Right renal pelvis (tissue), 4 donors: ENCODE measurements at places on chromosomes 7 and 10. TPM values are rescaled to one million over a fixed set of nuclear protein-coding genes. Genes with fewer than 3 reads are reported as not detected.
A peak's percentile ranks its signal among the peaks of the same experiment; 100 is the strongest.

The ASB10 gene
- not detected for polyA plus RNA-seq

The MMRN2 gene
- 26.7 TPM for polyA plus RNA-seq

The THAP5 gene
- 39.2 TPM for polyA plus RNA-seq

The ADCYAP1R1 gene
- 1.2 TPM for polyA plus RNA-seq

The SPDYE11 gene
- polyA plus RNA-seq = 0.97 TPM

The TCAF1 gene
- 88.0 TPM for polyA plus RNA-seq

The STEAP1B gene
- polyA plus RNA-seq = 1.5 TPM

The ZNF425 gene
- polyA plus RNA-seq = 6.4 TPM

The PLEKHA8 gene
- 16.5 TPM for polyA plus RNA-seq

- DNase-seq = no peak
Measured at GRCh38 chr10:79180414-79181221, 111.9 kb downstream of the ZMIZ1 start.

- no peak for DNase-seq
Measured at GRCh38 chr10:116211682-116212081, 61.3 kb downstream of the GFRA1 start.

DNA sequence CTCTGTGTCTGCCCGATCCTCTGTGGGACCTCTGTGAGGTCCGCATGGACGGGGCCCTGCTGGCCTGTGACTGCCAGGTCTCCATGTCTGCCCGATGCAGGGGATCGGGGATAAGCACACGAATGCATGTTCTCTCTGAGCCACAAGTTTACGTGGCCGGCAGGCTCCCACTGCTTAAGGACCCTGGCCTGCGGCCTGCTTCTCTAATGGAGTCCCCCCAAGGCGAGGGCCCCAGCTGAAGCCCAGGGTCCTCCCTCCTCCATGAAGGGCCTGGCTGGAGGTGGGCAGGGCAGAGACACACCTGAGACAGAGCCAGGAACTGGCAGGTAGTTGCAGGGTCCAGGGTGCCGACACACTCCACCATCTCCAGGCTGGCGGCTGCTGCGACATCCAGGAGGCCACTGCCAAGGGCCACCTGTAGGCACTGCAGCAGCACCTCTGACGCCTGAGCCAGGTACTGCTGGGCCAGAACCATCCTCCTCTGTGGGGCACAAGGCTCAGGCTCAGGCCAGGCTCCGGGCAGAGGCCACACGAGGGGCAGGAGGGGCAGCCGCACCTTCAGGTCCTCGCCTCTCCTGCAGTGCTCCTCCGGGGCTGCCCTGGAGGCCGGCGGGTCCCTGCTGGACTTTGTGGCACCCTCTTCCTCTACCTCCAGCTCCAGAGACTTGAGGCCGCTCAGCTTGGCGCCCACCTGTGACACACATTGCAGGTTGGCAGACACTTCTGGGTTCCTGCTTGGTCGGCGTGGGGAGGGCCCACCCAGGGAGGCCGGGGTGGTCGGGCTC, 60.9 kb upstream of the NKX6-2 start:
- DNase-seq = no peak

- peak; percentile 53 for DNase-seq
Measured at GRCh38 chr10:122786269-122786668, 59.4 kb downstream of the CUZD1 start.

DNA sequence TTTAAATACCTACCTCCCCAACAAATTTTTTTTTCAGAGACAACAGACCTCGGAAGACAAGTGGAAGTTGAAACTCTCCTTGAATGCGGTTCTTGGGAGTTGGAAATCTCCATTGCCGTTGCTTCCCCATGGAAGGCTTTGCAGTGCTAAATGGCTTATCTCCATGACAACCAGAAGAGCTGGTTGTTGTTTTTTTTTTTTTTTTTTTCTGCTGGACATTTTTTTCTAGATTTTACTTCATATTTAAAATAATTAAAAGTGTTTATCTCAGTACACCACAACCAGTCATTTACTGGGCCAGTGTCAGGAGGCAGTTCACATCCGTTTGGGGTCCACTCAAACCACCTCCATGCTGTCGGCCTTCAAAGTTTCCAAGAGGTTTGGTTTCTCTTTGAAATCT, 348.5 kb upstream of the PRKCQ start:
- DNase-seq = no peak

GRCh38 chr7:30616318-30616717, 21.6 kb downstream of the GARS1 start:
- DNase-seq = no peak

GRCh38 chr7:88306590-88307048, at the start of gene STEAP4:
TSS of gene STEAP4 (minus strand) at chr7:88306894. CDS start at chr7:88284269, 22,625 bp downstream.
- DNase-seq = peak; percentile 40

DNA sequence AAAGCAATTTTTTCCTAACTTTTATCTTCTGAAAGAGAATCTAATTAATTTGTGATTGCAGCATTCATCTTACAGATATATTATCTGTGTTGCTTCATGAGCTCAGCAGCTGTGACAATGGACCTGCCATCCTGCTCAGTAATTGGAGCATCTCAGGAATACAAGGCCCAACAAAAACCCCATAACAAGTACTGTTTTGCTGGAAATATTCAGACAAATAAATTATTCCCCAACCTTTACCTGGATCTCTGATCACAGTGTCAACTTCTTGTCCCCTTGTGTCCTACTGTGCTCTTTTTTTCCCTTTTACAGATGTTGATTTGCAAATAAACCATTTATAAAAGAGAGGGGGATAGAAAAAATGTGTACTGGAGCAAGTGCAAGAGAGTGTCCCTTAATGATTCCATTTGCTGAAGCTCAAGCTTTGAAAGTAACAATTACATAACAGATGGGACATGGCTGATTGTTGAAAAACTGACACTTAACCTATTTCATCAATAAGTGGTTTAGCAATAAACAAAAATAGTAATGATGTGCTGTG, 1063.4 kb upstream of the GHITM start:
- no peak for DNase-seq

DNA sequence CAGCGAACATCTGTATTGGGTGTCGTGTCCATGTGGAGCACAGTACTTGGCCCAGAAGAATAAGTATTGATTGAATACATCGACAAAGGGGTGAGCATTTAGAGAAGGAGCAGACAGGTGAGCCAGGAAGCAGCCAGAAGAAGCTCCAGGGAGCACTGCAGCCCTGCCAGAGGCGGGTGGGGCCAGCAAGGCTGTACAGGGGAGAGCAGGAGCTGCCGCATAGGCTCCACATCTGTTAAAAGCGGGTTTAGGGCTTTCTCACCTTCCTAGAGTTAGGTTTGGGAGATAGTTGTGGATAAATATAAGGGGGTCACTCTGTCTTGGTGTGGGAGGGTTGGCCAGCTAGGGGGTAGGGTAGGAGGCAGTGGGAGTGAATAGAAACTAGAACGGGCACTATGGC, 1.3 kb upstream of the CPA1 start:
- DNase-seq = no peak

GRCh38 chr10:33653584-33654367, 319.3 kb upstream of the NRP1 start:
- no peak for DNase-seq

DNA sequence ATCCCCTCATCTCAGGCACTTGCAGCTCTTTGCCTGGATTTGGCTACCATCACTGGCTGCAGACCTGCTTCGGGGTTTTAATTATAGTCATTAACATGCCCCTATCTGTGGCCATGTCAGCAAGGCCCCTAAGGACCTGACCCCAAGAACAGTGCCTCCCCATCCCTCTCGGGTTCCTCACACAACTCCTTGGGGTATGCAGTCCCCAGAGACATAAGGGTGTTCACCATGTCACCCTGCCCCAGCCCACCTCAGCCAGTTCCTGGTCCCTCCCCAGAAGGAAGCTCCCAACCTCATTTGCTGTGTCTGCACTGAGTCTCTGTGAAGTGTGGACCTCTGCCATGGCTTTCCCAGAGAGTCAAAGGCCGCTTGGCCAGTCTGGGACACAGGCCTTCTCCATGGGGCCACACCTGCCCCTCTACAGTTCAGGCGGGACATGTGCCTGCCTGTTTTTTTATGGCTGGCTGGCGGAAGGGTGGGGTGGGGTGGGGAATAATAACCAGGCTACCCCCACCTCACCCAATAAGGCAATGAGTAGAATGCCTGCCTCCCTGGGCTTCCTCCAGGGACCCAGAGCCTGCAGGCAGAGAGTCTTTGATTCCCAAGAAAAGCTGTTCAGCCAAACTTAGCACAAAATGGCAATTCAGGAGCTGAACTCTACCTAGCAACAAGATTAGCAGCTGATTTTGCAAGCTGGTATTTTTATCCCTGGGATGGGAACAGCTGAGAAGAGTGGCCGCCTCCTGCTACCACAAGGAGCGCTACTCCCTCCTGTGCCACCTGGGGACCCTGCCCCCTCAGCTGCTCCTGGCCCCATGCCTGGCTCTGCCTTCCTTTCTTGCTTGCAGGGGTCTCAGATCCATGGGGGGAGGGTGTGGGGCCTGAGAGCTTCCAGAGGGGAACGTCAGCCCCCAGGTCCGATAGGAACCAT, 23.7 kb upstream of the CAMK2B start:
- no peak for DNase-seq

GRCh38 chr7:36964297-36964696, 240.0 kb upstream of the AOAH start:
- no peak for DNase-seq

GRCh38 chr7:143337216-143337615, 21.3 kb downstream of the CLCN1 start:
- no peak for DNase-seq

DNA sequence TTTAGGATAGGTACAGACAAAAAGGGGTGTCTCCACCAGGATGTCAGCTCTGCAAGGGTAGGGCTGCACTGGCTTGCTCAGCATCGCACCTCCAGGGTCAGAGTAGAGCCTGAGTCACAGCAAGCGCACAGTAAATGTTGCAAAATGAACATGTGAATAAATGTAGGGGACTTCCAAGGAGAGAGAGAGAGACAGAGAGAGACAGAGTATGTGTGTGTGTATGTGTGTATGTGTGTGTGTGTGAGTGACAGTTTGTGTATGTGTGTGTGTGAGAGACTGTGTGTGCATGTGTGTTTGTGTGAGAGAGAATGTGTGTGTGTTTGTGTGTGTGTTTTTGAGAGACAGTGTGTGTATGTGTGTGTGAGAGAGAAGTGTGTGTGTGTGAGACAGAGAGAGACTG, 163.3 kb downstream of the RPS24 start:
- no peak for DNase-seq

GRCh38 chr10:61542596-61542995, 89.4 kb upstream of the TMEM26 start:
- DNase-seq = peak; percentile 20

- DNase-seq = no peak
Measured at GRCh38 chr10:5045095-5045494, 41.4 kb upstream of the AKR1C2 start.

DNA sequence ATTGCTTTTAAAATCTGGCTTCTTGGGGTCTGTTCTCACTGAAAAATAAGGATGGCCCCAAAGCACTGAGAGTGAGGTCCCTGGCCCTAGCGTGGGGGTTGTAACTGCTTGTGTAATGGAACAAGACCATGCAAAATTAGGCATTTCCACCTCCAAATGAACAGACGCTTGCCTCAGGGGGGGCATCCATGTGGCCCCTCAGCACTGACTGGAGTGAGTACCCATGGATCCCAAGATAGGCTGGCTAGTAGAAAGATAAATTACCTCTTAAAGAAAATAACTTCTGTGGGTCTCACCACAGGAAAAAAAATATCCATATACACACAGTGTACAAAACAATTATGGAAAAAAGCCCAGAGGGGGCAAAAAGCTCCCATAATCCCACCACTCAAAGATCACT, 15.2 kb upstream of the CPA1 start:
- no peak for DNase-seq
